ENCODE measurements at places on chromosomes 4 and X. TPM values are rescaled to one million over a fixed set of nuclear protein-coding genes. Genes with fewer than 3 reads are reported as not detected.

TMEM156 gene
- total RNA-seq: not detected

DNA sequence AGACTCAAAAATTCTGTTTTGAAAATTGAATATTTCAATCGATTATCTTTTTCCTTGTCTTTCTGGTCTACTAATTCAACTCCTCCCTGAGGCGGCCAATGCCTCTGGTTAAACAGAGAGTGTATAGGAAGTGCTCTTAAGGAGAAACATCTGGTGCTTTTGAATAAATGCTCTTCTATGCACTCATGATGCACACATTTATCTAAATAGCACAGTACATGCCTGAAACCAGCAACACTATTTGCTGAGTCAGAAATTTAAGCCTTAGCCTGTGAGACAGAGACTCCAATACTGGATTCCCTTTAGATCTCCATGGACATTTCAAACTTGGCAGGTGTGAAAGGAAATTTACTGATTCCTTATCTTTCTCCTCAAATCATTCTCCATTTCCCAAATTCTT lies 118.6 kb downstream of the SLIT2 start:
- no peak for DNase-seq

REELD1 gene
- total RNA-seq: not detected

DNA sequence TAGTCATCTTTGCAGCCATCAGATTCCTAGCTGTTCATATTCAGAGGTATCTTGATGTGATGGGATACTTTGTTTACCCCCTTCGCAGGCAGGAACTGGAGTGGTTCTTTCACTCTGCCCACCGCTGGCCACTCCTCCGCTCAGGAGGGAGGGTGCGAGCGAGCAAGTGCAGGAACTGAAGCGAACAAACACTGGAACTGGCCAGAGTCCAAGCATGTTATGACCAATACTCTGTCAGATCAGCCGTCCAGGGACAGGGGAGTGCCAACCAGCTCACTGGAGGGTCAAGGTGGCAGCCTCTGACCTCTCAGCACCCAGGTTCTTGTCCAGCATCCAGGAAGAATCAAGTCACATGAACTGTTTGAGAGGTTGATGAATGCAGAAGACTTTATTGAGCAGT lies 18.0 kb upstream of the MANBA start:
- DNase-seq: peak; percentile 61

All from HT-29 (cell line).